IMR-90 (cell line): ENCODE measurements at places on chromosomes 7 and 10.

DNA sequence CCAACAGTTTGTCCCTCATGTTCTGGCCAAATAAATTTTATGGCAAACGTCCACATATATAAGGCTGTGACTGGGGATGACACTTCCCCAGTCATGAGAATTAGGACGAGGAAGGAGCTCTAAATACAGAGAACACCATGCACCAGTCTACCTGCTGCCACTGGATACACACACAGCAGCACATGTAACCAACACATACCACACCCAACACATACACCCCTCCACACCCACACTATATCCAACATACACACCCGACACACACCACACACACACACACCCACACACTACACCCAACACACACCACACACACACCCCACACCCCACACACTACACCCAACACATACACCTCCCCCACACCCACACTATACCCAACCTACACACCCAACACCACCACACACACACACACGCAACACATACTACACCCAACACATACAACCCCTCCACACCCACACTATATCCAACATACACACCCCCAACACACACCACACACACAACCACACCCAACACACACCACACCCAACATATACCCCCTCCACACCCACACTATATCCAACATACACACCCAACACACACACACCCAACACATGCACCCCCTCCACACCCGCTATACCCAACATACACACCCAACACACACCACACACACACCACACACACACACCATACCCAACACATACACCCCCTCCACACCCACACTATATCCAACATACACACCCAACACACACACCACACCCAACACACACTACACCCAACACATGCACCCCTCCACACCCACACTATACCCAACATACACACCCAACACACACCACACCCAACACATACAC is 74.1 kb downstream of the HIPK2 start:
- no peak for DNase-seq

DNA sequence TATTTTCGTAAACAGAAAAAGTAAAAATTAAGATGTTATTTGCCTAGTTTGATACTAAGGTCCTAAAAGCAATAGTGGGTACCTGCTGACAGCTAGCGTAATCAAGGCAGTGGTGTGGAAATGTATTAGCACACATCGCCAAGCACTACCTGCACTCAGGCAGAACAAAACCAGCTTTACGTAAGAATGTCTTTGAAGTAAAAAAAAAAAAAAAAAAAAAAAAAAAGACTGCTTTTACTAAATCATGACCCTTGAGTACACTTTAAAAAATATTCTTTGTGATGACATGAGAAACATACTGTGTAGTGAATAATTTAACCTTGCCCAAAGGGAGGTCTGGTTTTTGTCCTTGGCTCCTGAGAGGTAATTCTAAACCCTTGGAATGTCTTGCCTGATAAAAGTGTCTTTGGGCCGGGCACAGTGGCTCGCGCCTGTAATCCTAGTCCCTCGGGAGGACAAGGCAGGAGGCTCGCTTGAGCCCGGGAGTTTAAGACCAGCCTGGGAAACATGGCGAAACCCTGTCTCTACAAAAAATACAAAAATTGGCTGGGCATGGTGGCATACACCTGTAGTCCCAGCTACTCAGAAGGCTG is 12.7 kb downstream of the XRCC2 start:
- no peak for DNase-seq

DNA sequence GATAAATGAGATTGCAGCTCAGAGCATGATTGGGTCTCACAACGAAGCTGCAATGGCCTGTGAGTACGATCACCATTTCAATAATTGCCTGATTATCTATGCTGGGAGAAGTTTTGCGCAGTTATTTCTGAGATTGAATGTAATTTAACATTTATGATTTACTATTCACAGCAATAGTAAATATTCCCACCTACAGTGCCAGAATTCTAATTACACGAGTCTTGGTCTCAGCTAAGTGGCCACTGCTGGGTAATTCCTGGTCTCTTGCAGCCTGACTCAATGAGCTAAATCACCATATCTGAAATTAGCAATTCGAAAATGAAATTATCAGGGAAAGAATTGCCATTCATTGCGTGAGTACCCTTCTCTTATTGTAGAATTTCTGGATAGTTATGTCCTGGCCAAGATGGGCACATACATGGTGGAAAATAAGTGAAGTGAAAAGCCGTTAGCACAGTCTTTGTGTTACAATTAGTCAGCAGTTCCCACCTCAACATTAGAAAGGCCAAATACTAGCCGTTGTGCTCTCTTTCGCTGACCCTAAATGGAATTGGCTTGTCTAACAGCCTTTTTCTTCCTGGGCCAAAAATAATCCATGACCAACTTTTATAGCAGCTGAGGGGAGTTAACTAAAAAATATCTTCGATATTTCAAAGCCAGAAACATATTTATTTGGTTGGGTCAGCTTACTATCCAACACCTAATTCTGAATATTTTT is 681.0 kb upstream of the C7orf33 start:
- DNase-seq = no peak

DNA sequence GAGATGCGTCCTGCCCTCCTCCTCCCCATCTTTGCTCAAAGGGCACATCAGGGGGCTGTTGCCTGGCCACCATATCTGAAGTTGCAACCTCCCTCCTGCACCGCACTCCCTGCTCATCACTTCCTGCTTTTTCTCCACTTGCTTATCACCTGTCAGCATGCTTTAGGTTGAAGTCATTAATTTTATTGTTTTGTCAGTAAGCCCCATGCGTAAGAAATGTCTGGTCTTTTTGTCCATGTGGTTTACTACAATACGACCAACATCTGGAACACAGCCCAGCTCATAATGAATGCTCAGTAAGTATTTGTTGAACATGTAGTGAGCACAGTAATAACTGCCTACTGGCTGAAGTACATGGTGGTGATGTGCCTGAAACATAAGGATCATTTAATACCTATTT is 71.6 kb upstream of the GJD4 start:
- no peak for DNase-seq

DNA sequence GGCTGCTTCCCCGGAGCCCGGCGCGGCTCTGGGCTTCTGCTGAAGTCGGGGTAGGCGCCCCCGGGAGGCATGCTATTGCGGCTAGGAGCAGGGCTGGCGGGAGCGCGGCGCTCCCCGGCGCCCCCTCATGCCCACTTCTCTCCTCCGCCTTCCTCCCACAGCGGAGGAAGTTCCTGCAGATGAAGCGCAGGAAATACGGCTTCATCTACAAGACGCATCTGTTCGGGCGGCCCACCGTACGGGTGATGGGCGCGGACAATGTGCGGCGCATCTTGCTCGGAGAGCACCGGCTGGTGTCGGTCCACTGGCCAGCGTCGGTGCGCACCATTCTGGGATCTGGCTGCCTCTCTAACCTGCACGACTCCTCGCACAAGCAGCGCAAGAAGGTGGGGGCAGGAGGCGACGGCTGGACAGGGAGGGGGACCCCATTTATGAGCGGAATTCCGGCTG is 479 bp downstream of the CYP26A1 start:
- no peak for DNase-seq

- DNase-seq = no peak
These were observed 125.2 kb downstream of the AMPH start for GRCh38 chr7:38506004-38506403.
